Stimulated activated CD8-positive, alpha-beta memory T cell treated with anti-CD3 and anti-CD28 coated beads, Interleukin-7, amount 100 ng/mL, for 1 hour (primary cell): ENCODE measurements at places on chromosomes 7 and 10.

- DNase-seq = no peak
Observed at GRCh38 chr7:85205754-85206153, 18.9 kb upstream of the SEMA3D start.

- no peak for DNase-seq
Observed at GRCh38 chr10:55369670-55370420, 568.8 kb upstream of the PCDH15 start.

- DNase-seq = no peak
Observed at GRCh38 chr7:48734695-48735406, 189.5 kb upstream of the CDC14C start.

GRCh38 chr7:85074992-85075391 lies 111.9 kb downstream of the SEMA3D start:
- no peak for DNase-seq

- DNase-seq = no peak
Observed at GRCh38 chr10:90302758-90303481, 554.9 kb downstream of the HTR7 start.

DNA sequence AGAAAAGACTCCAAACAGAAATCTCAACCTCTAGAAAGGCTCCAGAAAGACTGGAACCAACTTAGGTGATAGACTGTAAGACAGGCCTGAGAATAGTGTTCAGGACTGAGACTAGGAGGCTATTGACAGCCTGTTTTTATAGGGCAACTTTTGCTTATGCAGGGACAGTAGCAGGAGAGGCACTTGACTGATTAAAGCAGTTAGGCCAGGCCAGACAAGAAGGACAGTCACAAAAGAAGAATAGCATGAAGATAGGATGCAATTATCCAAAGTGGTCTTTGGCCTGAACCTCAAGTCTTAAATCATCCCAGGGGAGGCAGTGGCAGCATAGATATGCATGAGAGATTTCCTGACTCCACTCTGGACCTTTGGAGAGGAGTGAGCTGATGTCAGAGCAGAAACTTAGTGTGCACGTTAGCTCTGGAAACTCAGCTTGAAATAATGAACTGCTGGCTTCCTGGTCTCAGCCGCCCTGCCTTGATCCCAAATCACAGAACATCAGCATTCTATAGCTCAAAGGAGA lies 290.6 kb downstream of the SORCS3 start:
- DNase-seq = no peak

- DNase-seq = no peak
Observed at GRCh38 chr7:135169141-135169963, 1.2 kb downstream of the CYREN start.

GRCh38 chr10:12351447-12351846 lies 2.1 kb downstream of the CAMK1D start:
- DNase-seq = no peak

DNA sequence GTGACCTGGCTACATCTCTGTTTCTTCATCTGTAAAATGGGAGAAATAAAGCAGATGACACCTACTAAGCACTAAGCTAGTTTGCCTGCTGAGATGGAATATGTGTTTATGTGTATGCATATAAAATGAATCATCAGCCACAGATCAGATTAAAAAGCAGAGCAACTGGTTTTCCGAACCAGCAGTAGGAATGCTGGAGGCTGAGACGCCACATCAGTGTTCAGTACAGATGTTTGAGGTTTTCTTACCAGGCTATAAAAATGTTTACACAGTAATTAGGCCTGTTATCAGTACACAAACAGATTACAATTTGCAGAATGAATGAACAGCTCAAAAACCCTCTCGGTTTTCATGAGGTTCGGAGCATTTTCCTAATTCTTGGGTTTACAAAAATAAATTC lies 85.8 kb downstream of the CALN1 start:
- no peak for DNase-seq

- DNase-seq = no peak
Observed at GRCh38 chr7:35004531-35005095, 32.7 kb downstream of the DPY19L1 start.

DNA sequence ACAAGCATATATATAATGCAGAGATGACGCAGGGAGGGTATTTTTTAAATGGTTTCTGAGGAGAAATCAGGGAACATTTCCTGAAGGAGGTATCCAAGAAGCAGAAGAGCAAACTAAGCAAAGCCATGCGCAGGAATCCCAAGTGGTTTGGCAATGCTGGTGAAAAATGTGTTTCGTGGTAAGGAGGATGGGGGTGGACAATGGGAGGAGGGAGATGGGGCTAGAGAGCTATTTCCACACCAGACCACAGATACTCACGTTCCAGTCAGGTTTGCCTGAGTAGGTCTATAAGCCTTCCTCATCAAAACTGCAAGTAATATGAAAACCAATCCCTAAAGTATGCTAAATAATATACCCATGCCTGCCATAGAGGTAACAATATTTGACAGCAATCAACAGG lies 223.7 kb upstream of the MKLN1 start:
- DNase-seq = no peak

- no peak for DNase-seq
Observed at GRCh38 chr7:139183878-139184338, 47.1 kb upstream of the UBN2 start.

GRCh38 chr10:22810643-22811465 lies 96.5 kb upstream of the PIP4K2A start:
- DNase-seq = no peak

DNA sequence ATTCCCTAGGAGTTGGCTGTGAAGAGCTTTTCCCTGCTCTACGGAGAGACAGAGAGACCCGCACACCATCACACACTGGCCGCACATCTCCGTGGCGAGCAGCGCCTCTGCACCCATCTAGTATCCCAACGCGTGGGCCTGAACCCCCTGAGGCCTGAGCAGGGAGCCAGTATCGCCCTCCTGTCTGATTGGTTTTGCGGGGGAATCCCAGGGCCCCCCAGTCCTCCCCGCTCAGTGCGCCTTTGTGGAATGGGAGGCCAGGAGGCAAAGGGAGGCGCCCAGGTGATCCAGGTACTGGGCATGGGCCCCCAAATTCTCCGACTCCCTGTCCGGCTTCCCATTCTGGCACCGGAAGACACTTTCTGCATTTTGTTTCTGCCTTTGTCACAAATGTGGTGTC lies 344.3 kb downstream of the GLRX3 start:
- DNase-seq = no peak

- no peak for DNase-seq
Observed at GRCh38 chr7:64314566-64314965, 805 bp downstream of the ZNF736 start.

- no peak for DNase-seq
Observed at GRCh38 chr7:129671266-129671665, 59.7 kb downstream of the NRF1 start.

GRCh38 chr10:15469111-15469510 lies 98.0 kb upstream of the FAM171A1 start:
- no peak for DNase-seq

DNA sequence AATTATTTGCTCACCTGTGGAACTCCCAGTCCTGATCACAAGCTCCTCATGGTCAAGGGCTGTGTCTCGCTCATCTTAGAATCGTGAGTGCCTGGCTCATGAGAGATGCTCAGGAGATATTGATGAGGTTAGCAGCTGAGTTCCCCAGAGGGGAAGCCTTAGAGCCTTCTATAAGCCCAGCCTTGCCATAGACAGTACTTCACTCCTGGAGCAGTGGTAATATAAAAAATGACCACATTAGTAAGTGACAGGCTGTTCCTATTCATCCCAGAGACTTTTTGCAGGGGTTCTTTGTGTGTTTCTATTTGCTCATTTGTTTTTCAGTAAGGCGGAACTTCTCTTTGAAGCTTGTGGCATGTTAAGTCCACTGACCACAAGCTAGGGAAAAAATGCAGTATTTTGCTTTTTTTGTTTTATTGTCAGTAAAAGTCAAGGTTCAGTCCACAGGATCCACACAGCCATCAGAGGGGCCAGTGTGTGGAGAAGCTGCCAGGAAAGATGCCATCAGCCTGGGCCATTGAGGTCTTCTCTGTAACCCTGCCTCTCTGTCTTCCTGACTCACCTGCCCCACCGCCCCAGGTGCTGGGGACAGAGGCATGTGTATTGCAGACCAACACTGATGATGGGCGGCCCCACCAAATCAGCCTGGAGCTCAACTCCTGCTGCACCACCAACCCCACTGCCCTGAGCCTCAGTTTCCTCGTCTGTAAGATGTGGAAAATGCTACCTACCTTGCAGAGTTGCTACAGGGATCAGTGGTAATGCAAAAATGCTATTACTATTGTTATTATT lies 36.4 kb upstream of the JCAD start:
- DNase-seq = no peak

DNA sequence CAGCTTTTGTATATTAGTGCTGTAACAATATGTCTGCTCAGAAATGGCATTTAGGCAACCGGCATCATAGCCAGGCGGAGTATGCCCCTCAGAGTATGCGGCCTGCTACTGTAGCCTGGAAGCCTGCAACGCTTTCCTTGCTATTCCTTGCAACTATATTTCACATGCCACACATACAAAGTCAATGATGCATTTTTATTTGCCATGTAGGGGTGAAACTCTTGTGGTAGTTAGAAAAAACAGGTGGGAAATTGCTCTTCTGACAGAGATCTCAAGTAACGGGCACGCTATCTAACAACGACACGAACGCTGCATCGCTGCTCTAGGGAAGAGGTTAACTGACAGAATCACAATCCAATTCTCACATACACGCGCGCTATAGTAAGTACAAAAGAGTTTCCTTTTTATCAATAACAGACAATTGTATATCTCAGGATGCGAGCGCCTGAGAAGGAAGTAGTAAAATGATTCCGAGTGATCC lies 5.9 kb downstream of the EBF3 start:
- DNase-seq = no peak

- DNase-seq = no peak
Observed at GRCh38 chr10:6037422-6037821, 24.7 kb downstream of the IL2RA start.

GRCh38 chr7:121313220-121313792 lies 15.5 kb upstream of the WNT16 start:
- no peak for DNase-seq

- DNase-seq = no peak
Observed at GRCh38 chr10:124436191-124436638, 13.6 kb downstream of the NKX1-2 start.

GRCh38 chr10:48792121-48792520 lies 107.4 kb downstream of the WDFY4 start:
- DNase-seq = no peak

- no peak for DNase-seq
Observed at GRCh38 chr10:4538016-4538415, 288.0 kb upstream of the AKR1E2 start.
